ENCODE measurements at places on chromosomes 3 and 15. TPM values are rescaled to one million over a fixed set of nuclear protein-coding genes. Genes with fewer than 3 reads are reported as not detected.
A peak's percentile ranks its signal among the peaks of the same experiment; 100 is the strongest.

- H3K4me3 ChIP-seq, result no peak overlapping the region
- no peaks in the 10 kb centered on the region for H3K27me3 ChIP-seq
- H3K36me3 ChIP-seq, result no peaks in the 10 kb centered on the region
- peak; percentile 52 for DNase-seq
- H3K4me1 ChIP-seq, result no peaks in the 10 kb centered on the region
Observed at GRCh38 chr3:106518516-106518915, 649.7 kb upstream of the CBLB start.

GRCh38 chr3:4588466-4588865 is 95.3 kb downstream of the ITPR1 start:
- H3K27me3 ChIP-seq, result no peaks in the 10 kb centered on the region
- H3K4me1 ChIP-seq, result no peaks in the 10 kb centered on the region
- H3K36me3 ChIP-seq, result no peaks in the 10 kb centered on the region
- no peak overlapping the region for H3K4me3 ChIP-seq
- H3K27ac ChIP-seq, result no peak overlapping the region
- no peak for DNase-seq

GRCh38 chr3:117495620-117496019 is 786.0 kb downstream of the TUSC7 start:
- no peak overlapping the region for H3K27ac ChIP-seq
- no peaks in the 10 kb centered on the region for H3K36me3 ChIP-seq
- no peaks in the 10 kb centered on the region for H3K4me1 ChIP-seq

The EIF3J gene
- 132 TPM for total RNA-seq

The NOX5 gene
- total RNA-seq, result 0.07 TPM
